ENCODE measurements at places on chromosomes 5 and 9.
A peak's percentile ranks its signal among the peaks of the same experiment; 100 is the strongest.

GRCh38 chr5:43638107-43638506 lies 35.1 kb downstream of the NNT start:
- no peak for DNase-seq

- no peak for DNase-seq
These were observed 61.5 kb downstream of the RAI14 start for GRCh38 chr5:34717426-34718327.

- no peak for DNase-seq
These were observed 29.2 kb upstream of the SYK start for GRCh38 chr9:90772386-90772785.

DNA sequence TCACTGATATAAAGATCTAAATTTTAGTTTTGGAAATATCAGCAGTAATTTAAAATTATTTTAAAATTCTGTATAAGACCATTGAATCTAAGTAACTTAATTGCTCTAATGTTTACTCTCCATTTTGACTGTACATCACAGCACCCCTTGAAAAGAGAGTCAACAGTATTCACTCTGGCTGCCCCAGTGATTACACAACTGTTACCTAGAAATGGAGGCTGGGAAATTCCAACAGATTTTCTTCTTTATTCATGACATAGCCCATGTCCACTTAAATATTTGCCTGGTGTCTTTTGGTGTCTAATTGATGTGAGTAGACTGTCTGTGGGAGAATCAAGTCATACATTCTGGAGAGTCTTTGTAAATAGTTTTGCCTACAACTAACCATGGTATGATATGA lies 301.8 kb upstream of the CDH6 start:
- no peak for DNase-seq

GRCh38 chr9:104927912-104928740 lies at the start of gene ABCA1:
Gene ABCA1 (minus strand): TSS chr9:104928155. CDS start chr9:104903679, 24,476 bp downstream.
- peak; percentile 89 for DNase-seq

All from muscle of arm (tissue), 14 donors.